ENCODE measurements at places on chromosomes 16 and 17.

GRCh38 chr17:81338274-81339190, 43.4 kb upstream of the SLC38A10 start:
- no peak overlapping the region for H3K4me3 ChIP-seq
- H3K27ac ChIP-seq: no peak overlapping the region
- no peak for DNase-seq
- no peaks in the 10 kb centered on the region for H3K36me3 ChIP-seq

DNA sequence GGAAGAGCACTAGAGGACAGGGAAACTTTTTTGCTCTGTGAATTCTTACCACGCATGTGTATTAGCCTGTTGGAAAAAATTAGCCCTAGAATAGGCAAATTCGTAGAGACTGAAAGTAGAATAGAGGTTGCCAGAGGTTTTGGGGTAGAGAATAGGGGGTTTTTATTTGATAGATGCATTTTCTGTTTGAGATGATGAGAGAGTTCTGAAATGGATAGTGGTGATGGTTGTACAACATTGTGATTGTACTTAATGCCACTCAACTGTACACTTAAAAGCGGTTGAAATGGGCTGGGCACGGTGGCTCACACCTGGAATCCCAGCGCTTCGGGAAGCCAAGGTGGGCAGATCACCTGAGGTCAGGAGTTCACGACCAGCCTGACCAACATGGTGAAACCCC, 8.0 kb upstream of the DOC2B start:
- no peaks in the 10 kb centered on the region for H3K36me3 ChIP-seq
- H3K4me1 ChIP-seq: no peaks in the 10 kb centered on the region
- H3K4me3 ChIP-seq: no peak overlapping the region
- no peak for DNase-seq

GRCh38 chr17:82313195-82314011, 4.0 kb downstream of the CD7 start:
- peak overlapping the region; percentile 91 for H3K27ac ChIP-seq
- H3K27me3 ChIP-seq: no peaks in the 10 kb centered on the region
- DNase-seq: no peak
- H3K4me1 ChIP-seq: peaks cover 13% of the 10 kb centered on the region

DNA sequence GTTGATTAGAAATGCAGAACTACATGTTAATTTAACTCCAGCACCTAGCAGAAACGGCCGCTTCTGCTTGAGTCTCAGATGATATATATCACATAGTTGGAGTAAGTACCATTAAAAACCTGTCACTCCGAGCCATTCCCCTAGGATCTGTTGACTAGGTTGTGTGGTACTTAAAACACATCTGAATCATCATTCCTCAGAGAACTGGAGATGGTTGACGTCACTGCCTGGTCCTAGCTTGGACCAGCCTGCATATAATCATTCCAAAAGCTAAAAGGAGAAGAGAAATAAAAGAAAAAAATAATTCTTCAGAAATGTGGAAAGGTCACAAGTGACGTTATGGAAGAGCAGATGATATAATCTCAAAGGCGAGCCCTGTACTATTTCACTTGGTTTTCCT, 31.3 kb upstream of the RASL10B start:
- H3K4me1 ChIP-seq: no peaks in the 10 kb centered on the region
- DNase-seq: no peak
- H3K27me3 ChIP-seq: no peaks in the 10 kb centered on the region
- H3K4me3 ChIP-seq: no peak overlapping the region
- peaks cover 20% of the 10 kb centered on the region for H3K36me3 ChIP-seq
- H3K27ac ChIP-seq: no peak overlapping the region
